Activated T-helper 1 cell treated with anti-CD3 and anti-CD28 coated beads, Interleukin-12 subunit alpha, Interleukin-12 subunit beta, Interleukin-2, Interleukin-4 antibody, amounts not matched to agents 30 ng/mL and 10 ng/mL and 1 ng/mL, durations not matched to agents 14 hours and 24 hours and 36 hours (primary cell): ENCODE measurements at places on chromosomes 5 and 9.

DNA sequence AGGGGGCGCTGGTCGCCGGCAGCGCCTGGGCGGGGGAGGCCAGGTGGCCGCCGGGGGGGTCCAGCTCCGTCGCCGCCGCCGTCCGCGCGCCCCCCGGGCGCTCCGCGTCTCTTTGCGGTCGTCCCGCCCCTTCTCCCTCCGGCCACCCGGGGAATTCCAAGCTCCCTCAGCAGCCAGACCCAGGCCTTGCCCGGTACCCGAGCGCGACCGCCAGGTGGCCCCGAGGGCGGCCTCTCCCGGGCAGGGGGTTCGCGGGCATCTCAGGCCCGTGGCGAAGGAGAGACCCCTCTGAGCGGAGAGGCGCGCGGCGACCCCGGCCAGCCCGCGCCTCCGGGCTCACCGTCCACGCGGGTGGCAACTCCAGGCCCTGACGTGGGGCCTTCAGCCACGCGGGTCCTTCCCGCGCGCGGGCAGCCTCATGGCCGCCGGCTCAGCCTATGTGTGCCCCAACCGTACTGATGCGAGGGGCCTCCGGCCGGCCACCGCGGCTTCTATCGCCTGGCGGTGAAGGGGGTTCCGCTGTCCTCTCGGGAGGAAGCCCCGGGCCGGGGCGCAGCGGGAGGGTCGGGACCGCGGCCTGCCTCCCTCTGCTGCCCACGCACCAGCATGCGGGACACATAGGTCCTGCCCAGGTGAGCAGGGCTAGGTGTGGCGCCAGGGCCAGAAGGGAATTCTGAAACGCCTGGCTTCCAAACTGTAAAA, 529 bp upstream of the NRARP start:
- DNase-seq: no peak

- no peak for DNase-seq
Measured at GRCh38 chr5:16854351-16854750, 81.7 kb downstream of the MYO10 start.

GRCh38 chr5:115330830-115331229, 34.4 kb upstream of the CCDC112 start:
- DNase-seq: no peak

- DNase-seq: no peak
Measured at GRCh38 chr5:115510145-115510645, 34.4 kb downstream of the FEM1C start.
